ENCODE measurements at places on chromosomes 5 and 9.

DNA sequence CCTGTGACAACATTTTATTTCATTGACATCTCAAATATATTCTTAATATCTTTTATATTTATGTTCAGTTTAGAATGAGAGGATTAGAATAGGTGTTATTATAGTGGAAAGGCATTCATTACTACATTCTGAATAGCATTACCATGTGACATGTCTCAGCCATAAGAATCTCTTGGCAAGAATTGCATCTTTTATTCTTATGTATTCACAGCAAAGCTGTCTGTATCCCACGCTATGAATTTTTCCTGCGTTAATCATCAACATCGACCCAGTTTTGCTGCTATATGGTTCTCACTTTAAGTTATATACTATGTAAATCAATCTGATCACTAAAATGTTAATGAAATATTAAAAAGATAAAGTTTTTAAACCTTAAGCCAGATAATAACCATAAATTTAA is 248.6 kb downstream of the TMEM232 start:
- DNase-seq: no peak

DNA sequence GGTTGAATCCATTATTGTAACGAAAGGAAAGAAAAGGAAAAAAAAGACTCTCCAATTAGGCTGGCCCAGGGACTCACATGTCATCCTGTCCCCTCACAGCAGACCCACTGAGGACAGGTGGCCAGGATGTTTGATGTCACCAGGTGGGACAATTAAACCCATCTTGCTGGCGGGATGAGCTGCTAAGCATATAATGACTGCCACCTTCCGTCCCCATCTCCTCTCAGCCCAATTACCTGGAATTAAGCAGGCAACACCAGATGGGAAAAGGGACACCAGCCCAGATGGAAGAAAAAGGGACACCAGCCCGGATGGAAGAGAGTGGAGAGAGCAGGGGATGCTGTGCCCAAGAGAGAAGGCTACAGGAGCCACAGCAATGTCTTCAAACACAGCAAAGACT is 116.6 kb upstream of the SARDH start:
- DNase-seq: no peak

GRCh38 chr5:40984884-40985283 is 75.6 kb downstream of the C7 start:
- DNase-seq: no peak

GRCh38 chr5:39117401-39117800 is 43.2 kb upstream of the RICTOR start:
- no peak for DNase-seq

- no peak for DNase-seq
Observed at GRCh38 chr9:126207256-126207655, 119.4 kb upstream of the MVB12B start.

DNA sequence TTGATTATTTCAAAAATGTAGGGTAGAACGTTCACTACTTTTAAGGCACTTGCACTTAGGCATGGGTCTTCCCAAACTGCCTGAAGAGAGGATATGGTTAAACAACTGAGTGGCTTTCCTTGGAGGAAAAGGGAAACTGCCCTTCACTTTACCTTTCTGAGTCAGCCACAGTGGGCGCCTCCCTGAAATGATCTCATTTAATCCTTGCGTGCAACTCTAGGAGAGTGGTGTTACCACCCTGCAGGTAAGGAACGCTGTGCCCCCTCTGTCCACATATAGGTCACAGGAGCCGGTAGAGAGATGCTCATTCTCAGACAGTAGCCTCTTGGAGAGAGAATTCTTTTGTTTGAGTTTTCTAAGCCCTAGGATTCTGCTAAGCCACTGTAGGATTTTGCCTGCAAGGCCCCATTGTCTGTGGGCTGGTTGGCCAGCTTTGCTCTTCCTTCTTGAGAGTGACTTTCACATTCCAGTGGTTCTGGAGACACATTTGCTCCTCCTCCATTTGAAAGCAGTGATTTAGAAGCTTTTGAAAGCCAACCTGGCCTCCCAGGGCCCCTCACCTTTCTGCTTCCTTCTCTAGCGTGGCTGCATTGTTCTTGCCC is 110.3 kb upstream of the CTSL start:
- DNase-seq: no peak
